ENCODE measurements at places on chromosomes 4 and X. TPM values are rescaled to one million over a fixed set of nuclear protein-coding genes. Genes with fewer than 3 reads are reported as not detected.

DNA sequence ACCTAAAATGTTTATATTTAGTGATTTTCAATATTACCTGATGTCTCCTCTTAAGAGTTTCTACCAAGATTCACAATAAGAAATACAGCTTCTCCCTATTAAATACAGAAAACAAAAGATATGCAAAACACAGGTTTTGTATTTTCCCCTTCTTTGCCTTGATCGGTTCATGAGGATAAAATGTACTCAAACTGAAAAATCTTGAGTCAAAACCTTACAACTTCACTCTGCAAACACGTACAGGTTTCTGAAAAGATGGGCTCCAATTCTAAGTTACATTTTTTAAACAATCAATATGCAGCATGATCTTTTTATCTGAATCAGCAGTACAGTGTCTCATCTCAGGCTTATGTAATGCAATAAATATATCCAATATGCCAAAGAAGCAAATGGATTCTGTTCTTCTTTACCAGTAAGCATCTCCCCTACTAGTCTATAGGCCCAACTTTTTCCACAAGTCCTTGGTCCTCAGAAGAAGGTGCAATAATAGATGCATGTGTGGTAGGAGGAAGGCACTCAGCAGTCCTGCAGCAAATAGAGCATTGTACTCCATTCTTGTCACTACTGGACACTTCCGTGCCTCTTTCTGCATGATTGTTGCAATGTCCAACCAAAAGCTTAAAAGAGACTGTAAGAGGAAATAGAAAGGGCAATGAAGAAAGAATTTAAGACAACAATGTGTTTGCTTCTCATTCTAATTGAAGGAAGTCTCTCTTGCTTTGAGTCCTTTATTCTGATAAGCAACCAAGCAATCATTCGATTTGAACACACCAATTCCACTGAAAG, 3.2 kb downstream of the MAPK10 start:
- H3K27me3 ChIP-seq, result no peaks in the 10 kb centered on the region
- DNase-seq, result no peak
- no peak overlapping the region for H3K4me3 ChIP-seq
- H3K4me1 ChIP-seq, result peaks cover 13% of the 10 kb centered on the region
- no peak overlapping the region for H3K27ac ChIP-seq

DNA sequence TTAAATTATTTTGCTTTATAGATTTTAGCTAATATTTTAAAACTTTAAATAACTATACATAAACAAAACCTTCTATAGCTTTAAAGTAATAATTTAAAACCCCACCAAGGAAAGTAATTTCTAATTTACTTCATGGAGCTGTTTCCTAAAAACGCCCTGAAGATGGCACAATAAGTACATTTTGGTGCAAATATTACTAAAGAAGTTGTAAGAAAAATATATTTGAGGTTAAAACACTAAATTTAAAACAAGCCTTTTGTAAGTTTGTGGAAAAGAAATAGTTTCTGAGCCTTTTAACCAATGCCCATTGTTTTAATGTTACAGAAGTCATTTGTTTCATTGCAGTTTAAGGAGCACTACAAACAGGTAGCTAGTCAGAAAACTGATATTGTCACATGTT, 137.4 kb upstream of the AGA start:
- DNase-seq, result no peak
- H3K4me3 ChIP-seq, result no peak overlapping the region
- H3K36me3 ChIP-seq, result no peaks in the 10 kb centered on the region
- H3K4me1 ChIP-seq, result no peaks in the 10 kb centered on the region
- no peak overlapping the region for H3K27ac ChIP-seq

DNA sequence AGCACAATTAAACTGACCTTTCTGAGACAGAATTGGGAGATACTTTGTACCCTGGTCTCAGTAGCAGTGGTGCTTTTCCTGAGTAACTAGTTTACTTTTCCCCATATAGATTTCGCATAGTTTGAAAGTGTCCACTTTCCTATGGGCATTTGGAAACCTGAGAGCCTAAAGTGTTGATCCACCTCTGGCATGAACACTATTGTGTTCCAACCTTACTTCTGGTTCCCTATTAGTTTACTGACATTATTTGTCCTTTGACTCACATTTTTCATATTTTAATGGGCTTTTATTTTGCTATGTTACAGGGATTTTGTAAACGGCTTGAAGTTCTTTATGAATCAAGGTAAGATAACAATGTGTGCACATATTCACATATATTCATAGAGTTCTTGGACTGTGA, 103.7 kb downstream of the CBLL2 start:
- no peaks in the 10 kb centered on the region for H3K4me1 ChIP-seq
- H3K4me3 ChIP-seq, result no peak overlapping the region
- no peak for DNase-seq
- H3K27me3 ChIP-seq, result no peaks in the 10 kb centered on the region

- no peak for DNase-seq
- no peak overlapping the region for H3K27ac ChIP-seq
- no peak overlapping the region for H3K4me3 ChIP-seq
- no peaks in the 10 kb centered on the region for H3K27me3 ChIP-seq
- H3K4me1 ChIP-seq, result no peaks in the 10 kb centered on the region
These were observed 169.8 kb downstream of the BTC start for GRCh38 chr4:74624351-74625151.

GRCh38 chr4:109040441-109040840, 262.0 kb downstream of the COL25A1 start:
- no peaks in the 10 kb centered on the region for H3K4me1 ChIP-seq
- H3K27ac ChIP-seq, result no peak overlapping the region
- no peaks in the 10 kb centered on the region for H3K36me3 ChIP-seq
- no peaks in the 10 kb centered on the region for H3K27me3 ChIP-seq

GRCh38 chrX:154317391-154317995, 21.9 kb downstream of the TKTL1 start:
- H3K4me3 ChIP-seq, result no peak overlapping the region
- H3K4me1 ChIP-seq, result no peaks in the 10 kb centered on the region
- H3K27ac ChIP-seq, result no peak overlapping the region

GRCh38 chr4:10925996-10926395, 241.4 kb upstream of the CLNK start:
- DNase-seq, result no peak
- no peaks in the 10 kb centered on the region for H3K4me1 ChIP-seq
- H3K36me3 ChIP-seq, result no peaks in the 10 kb centered on the region
- H3K27ac ChIP-seq, result no peak overlapping the region
- H3K27me3 ChIP-seq, result no peaks in the 10 kb centered on the region

- no peak for DNase-seq
- H3K4me3 ChIP-seq, result no peak overlapping the region
- H3K36me3 ChIP-seq, result no peaks in the 10 kb centered on the region
- H3K27ac ChIP-seq, result no peak overlapping the region
These were observed 63.8 kb downstream of the STOX2 start for GRCh38 chr4:183968931-183969330.

- DNase-seq, result no peak
- H3K4me3 ChIP-seq, result no peak overlapping the region
- peaks cover 5% of the 10 kb centered on the region for H3K4me1 ChIP-seq
- H3K36me3 ChIP-seq, result no peaks in the 10 kb centered on the region
- H3K27me3 ChIP-seq, result no peaks in the 10 kb centered on the region
These were observed 24.7 kb upstream of the PBDC1 start for GRCh38 chrX:76148041-76148665.

- no peak for DNase-seq
- no peak overlapping the region for H3K4me3 ChIP-seq
- no peak overlapping the region for H3K27ac ChIP-seq
- H3K36me3 ChIP-seq, result no peaks in the 10 kb centered on the region
These were observed 92.9 kb upstream of the MSX1 start for GRCh38 chr4:4766564-4766963.

DNA sequence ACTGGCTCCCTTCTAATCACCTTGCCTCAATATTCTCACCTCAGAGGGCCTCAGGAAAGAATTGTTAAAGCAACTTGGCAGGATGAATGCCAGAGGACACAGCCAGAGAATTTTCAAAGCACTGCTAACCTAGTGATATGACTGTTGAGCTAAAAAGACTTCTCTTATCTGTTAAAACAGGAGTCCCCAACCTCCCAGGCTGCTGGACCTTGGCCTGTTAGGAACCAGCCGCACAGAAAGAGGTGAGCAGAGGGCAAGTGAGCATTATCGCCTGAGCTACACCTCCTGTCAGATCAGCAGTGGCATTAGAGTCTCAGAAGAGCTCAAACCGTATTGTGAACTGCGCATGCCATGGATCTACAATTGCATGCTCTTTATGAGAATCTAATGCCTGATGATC, 1.7 kb upstream of the KCNE5 start:
- no peaks in the 10 kb centered on the region for H3K36me3 ChIP-seq
- H3K4me1 ChIP-seq, result no peaks in the 10 kb centered on the region
- DNase-seq, result no peak
- H3K27ac ChIP-seq, result no peak overlapping the region
- H3K4me3 ChIP-seq, result no peak overlapping the region

DNA sequence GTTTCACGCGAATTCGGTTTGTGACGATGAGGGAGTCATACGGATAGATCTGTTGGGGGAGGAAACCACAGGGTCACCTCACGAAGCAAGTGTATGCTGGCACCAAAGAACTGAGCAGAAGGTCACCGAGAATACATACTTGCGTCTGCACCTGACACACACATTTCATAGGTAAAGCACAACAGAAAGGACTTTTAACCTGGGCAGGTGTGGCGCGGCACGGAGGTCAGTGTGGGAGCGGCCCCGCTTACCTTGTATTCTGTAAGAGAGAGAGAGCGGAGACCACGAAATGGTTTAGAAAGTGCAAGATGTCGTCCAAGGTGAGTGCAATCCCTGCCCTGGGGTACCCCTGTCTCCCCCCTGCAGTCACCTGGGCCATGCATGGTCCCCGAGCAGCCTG, 43.6 kb upstream of the AFAP1 start:
- no peak overlapping the region for H3K4me3 ChIP-seq
- no peak overlapping the region for H3K27ac ChIP-seq
- H3K4me1 ChIP-seq, result no peaks in the 10 kb centered on the region
- no peaks in the 10 kb centered on the region for H3K27me3 ChIP-seq
- no peaks in the 10 kb centered on the region for H3K36me3 ChIP-seq
- DNase-seq, result no peak

GRCh38 chrX:155417769-155418168, 35.9 kb downstream of the F8A2 start:
- no peaks in the 10 kb centered on the region for H3K4me1 ChIP-seq
- no peak for DNase-seq
- no peak overlapping the region for H3K4me3 ChIP-seq
- no peaks in the 10 kb centered on the region for H3K36me3 ChIP-seq
- H3K27me3 ChIP-seq, result no peaks in the 10 kb centered on the region
- H3K27ac ChIP-seq, result no peak overlapping the region

DNA sequence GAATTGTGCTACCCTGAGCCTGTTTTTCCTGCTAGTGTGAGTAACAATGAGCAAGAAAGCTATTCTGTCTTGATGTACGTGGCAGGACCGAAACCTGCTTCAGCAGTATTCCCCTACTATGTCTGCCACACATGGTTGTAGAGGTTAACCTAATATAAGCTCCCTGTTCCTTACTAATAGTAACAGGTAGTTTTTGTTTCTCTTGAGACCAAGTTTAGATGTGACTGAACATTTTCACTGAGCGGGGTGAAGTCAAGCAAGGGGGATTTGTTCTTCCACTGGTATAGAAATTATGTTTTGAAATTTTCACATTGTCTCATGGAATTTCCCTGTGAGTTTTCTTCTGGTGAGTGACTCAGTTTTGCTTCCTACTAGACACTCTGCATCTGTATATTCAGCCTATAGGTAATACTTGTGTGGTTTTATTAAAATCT, 37.3 kb downstream of the RRAGB start:
- H3K4me3 ChIP-seq, result no peak overlapping the region
- H3K36me3 ChIP-seq, result no peaks in the 10 kb centered on the region
- no peaks in the 10 kb centered on the region for H3K4me1 ChIP-seq
- no peak for DNase-seq
- H3K27ac ChIP-seq, result no peak overlapping the region

DNA sequence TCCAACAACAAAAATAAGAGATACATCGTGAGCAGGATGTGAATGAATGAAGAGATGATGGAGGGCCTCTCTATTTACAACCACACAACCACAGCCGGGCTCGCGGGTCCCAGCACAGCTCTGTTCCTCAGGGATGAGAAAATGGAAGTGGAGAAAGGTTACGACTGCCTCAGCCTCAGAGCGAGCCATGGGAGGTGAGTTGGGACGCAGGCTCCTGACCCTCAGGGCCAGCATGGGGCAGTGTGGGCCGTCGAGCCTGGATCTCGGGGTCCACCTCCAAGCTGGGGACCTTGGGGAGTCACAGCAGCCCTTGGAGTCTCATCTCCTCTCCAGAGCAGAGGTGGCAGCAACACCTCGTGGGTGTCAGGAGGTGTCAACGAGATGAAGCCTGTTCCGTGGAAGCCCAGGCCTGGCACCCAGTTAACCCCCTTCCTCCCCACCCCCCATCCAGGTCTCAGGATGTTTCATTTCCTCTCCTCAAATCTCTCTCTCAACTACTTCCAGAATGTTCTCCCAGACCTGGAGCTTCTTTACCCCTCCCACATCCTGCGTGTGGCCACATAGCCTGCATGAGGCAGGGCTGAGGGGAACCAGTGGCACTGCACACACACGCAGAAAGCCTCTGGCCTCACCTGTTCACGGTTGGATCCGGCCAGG, 25.9 kb downstream of the C4orf50 start:
- DNase-seq, result no peak
- H3K4me3 ChIP-seq, result no peak overlapping the region
- H3K4me1 ChIP-seq, result no peaks in the 10 kb centered on the region
- H3K36me3 ChIP-seq, result no peaks in the 10 kb centered on the region

DNA sequence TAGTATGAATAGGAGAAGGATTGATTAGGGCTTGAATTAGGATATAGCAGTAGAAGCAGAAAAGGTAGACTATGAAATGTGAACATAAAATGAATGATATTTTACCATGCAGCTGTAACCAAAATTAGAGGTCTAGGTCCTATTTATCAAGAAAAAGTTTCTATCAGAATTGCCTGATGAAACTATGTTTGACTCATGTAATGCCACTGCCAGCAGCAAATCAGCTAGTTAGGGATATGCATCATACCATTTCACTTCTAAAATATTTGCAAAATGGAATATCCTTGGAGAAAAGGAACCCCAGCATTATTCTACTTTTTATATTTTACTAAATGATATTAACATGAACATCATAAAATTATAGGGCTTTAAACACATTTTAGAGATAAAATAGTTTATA, 188.4 kb downstream of the WDFY3 start:
- no peak for DNase-seq
- no peak overlapping the region for H3K4me3 ChIP-seq
- no peaks in the 10 kb centered on the region for H3K27me3 ChIP-seq
- H3K27ac ChIP-seq, result no peak overlapping the region

GRCh38 chr4:179478608-179479007, 2036.4 kb upstream of the AGA start:
- no peaks in the 10 kb centered on the region for H3K36me3 ChIP-seq
- H3K27me3 ChIP-seq, result no peaks in the 10 kb centered on the region
- no peak overlapping the region for H3K4me3 ChIP-seq
- DNase-seq, result no peak

The IBSP gene
- not detected for total RNA-seq

The FGF16 gene
- 0.19 TPM for total RNA-seq

The IQCM gene
- 7.4 TPM for total RNA-seq

The PAGE5 gene
- 28.7 TPM for total RNA-seq

The ERAS gene
- total RNA-seq, result 2.0 TPM

The FGFBP2 gene
- 19.4 TPM for total RNA-seq

Data from testis (tissue), 5 donors.